ENCODE measurements at places on chromosomes 1 and 21.
A peak's percentile ranks its signal among the peaks of the same experiment; 100 is the strongest.

- no peak for DNase-seq
Measured at GRCh38 chr1:206831650-206832049, 33.8 kb upstream of the IL20 start.

- peak; percentile 30 for DNase-seq
Measured at GRCh38 chr1:180230791-180231505, 884 bp downstream of the LHX4 start.

- DNase-seq, result no peak
Measured at GRCh38 chr1:116268211-116268610, 104.8 kb upstream of the ATP1A1 start.

- no peak for DNase-seq
Measured at GRCh38 chr1:113416496-113416895, 26.2 kb downstream of the MAGI3 start.

GRCh38 chr1:227073786-227074185, 133.7 kb downstream of the COQ8A start:
- no peak for DNase-seq

DNA sequence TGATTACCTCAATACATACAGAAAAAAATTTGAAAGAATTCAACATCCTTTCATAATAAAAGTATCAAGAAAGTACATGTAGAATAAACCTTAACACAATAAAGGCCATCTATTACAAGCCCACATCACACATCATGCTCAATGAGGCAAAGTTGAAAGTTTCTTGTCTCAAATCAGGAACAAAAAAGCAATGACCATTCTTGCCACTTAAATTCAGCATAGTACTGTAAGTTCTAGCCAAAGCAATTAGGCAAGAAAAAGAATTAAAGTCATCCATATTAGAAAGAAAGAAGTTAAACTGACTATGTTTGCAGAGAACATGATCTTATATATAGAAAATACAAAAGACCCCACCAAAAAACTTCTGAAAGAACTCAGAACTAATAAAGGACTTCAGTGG, 44.5 kb downstream of the KCNT2 start:
- DNase-seq, result no peak

GRCh38 chr1:30048905-30049304, 674.5 kb downstream of the MATN1 start:
- DNase-seq, result no peak

DNA sequence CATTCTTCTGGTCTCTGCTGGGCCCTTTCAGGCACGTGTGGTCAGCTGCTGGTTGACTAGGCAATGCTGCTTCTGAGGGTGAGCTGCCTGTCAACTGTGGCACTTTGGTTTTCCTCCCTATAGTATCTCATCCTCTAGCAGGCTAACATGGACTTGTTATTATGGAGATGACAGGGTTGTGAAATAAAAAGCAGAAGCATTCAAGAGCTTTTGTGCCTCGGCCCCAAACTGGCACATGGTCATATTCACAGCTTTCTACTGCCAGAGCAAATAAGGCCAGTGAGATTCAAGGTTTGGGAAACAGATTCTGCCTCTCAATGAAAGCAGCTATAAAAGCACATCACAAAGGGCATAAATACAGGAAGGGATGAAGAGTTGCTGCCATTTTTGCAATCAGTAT, 1.6 kb upstream of the ZNF124 start:
- DNase-seq, result no peak

GRCh38 chr1:154925335-154926170, 11.0 kb downstream of the PMVK start:
- no peak for DNase-seq

DNA sequence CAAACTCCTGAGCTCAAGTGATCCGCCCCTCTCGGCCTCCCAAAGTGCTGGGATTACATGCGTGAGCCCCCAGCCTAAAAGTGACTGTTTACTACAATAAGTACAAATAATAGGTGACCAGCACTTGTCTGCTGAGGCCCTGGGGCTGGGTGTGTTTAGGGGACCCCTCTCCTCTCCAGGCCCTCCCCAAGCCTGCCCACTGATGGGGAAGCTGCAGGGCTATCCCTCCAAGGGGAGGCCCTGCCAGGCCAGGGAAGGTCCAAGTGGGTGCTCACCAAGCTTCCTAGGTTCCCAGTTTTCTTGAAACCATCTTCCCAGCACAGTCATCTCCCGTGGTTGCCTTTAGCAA, 60.7 kb downstream of the H3-3A start:
- no peak for DNase-seq

DNA sequence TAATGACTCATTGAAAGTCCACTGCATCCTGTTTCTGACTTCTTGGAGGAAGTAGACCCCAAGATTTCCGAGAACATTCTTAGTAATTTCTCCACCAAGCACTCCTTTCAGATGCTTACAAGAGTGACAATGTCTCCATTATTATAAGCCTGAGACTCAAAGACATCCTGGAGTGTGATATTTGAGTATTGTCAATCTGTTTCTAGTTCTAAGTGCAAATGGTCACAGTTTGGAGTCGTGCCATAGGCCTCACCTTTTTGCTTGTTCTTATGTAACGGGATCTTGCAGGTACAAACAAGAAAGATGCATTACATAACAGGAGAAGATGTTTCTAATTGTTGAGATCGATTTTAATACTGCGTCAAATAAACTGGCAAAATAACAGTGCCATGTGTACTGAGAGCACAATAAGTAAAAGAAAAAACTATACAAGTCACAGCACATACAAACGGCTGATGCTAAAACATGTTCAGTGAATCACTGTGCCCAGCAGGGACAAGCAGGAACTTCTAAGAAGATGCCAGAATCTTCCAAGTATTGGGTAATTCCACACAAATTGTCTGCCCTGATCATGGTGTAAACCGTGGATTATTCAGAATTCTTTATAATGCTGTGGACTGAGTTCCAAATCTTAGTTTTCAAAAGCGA, 54.1 kb downstream of the CD2 start:
- DNase-seq, result no peak

- no peak for DNase-seq
Measured at GRCh38 chr1:56072310-56072709, 507.1 kb downstream of the PLPP3 start.

DNA sequence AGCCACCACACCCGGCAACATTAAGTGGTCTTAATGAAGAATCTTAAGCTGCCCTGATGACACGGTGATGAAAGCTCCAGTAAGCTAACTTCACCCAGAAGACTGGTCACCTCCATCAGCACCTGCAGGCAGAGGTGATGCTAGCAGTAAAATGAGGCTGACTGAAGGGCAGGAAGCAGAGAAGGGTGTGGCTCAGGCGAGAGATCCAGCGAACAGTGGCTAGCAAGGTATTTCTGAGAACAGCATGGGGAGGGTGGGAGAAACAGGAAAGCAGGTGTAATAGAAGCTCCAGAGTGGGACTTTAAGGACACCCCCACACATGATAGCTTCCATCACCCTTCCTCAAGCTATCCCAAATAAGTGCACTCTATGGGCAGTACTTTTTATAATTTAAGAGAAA, 15.9 kb upstream of the DISP1 start:
- no peak for DNase-seq

DNA sequence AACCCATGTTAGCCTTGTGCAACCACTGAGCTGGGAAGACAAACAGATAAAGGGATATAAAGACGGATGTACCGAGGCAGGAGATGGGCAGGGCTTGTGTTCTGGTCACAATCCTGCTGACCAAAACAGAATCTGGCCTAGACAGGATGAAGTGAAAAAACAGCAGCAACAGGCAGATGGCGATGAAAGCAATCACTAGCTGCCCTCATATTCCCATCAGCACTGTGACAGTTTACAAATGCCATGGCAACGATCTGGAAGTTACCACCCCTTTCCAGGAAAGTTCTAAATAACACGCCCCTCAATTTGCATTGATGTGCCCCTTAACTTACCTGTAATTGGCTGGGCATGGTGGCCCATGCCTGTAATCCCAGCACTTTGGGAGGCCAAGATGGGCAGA, 40.6 kb upstream of the CD46 start:
- DNase-seq, result peak; percentile 34

DNA sequence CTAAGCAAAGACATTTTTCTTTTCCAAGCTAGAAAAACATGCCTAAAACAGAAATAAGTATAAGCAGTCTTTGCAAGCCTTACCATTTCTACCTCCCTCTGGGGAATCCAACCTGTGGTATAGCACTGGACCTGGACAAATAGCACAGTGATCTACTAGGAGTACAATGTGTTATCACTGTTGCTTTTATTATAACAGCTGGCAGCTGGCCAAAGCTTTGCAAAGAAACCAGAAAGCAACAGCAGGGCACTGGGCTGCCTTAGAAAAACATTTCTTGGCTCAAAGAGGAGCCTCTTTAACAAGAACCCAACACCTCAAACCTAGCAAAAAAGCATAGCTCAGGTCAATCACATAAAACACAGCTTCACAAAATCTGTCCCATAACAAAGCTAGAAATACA, 294.5 kb upstream of the GREM2 start:
- no peak for DNase-seq

GRCh38 chr1:161702250-161702649, 4.8 kb upstream of the FCRLA start:
- DNase-seq, result no peak

GRCh38 chr1:119674835-119675289, 26.8 kb upstream of the ZNF697 start:
- DNase-seq, result peak; percentile 86

GRCh38 chr1:71228742-71229365, 148.0 kb upstream of the ZRANB2 start:
- DNase-seq, result no peak

GRCh38 chr1:65946960-65947359, 154.3 kb downstream of the PDE4B start:
- DNase-seq, result peak; percentile 81

GRCh38 chr1:244874974-244875579, 10.7 kb upstream of the HNRNPU start:
- no peak for DNase-seq

DNA sequence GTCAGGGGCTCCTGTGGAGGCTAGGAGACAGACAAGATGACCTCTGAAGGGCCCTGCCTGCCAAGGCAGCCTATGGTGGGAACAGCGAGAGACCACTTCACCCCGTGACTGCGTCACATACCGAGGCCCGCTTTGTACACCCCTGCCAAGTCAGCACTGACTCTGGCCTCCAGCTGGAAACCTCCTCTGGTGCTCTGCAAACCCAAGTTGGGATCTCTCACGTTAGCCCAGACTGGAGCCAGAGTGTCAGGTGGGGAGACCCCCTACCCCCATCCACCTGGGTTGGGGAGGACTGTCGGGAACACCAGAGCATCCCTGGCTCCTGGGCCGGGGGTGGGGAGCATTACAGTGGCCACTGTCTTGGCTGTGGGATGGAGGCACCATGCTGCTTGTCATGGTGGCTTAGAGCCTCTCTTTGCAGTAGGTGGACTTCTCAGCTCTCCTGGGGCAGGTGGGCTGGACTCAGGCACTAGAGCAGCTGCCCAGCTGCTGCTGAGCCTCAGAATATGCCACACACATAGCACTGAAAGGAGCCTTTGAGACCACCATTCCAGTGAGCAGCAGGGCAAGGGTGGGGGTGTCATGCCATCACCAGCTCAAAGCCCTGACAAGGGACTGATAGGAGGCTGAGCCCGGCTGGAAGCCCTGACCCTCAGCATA, 50.4 kb downstream of the ELK4 start:
- no peak for DNase-seq

DNA sequence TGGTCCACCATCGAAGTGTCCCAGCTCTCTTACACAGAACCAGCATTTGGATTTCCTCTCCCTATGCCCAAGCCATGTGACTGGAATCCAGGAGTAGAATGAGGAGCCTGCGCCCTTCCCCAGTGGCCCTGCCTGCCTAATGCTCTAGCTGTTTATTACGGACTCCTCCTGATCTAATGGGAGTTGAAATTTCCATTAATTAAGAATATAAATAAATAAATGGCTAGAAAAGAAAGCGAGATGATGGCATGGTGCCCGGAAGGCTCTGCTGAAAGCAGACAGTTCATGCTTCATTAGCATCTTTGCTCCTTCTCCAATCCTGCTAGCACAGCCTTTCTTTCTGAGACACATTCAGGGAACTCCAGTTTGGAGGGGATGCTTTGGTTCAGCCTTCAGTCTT, 216.2 kb downstream of the SEC16B start:
- no peak for DNase-seq

GRCh38 chr1:107633596-107633995, 331.4 kb downstream of the VAV3 start:
- no peak for DNase-seq

DNA sequence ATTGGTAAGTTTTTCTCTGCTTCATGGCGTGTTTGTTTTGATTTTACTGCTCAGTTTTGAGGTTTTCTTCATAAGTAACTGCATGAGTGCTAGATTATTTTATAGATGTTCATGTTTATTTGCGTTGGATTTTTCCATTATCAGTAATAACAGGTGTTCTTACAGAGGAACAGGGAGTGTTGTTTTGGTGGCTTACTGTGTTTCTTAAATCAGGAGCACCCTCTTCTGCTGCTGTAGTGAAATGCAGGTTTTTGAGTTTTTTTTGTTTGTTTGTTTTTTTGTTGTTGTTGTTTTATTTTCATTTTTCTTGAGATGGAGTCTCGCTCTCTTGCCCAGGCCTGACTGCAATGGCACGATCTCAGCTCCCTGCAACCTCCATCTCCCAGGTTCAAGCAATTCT, 32.6 kb downstream of the CTBS start:
- no peak for DNase-seq

GRCh38 chr1:198575292-198575691, 34.8 kb upstream of the ATP6V1G3 start:
- no peak for DNase-seq

- DNase-seq, result no peak
Measured at GRCh38 chr1:60265560-60266535, 192.3 kb upstream of the C1orf87 start.

DNA sequence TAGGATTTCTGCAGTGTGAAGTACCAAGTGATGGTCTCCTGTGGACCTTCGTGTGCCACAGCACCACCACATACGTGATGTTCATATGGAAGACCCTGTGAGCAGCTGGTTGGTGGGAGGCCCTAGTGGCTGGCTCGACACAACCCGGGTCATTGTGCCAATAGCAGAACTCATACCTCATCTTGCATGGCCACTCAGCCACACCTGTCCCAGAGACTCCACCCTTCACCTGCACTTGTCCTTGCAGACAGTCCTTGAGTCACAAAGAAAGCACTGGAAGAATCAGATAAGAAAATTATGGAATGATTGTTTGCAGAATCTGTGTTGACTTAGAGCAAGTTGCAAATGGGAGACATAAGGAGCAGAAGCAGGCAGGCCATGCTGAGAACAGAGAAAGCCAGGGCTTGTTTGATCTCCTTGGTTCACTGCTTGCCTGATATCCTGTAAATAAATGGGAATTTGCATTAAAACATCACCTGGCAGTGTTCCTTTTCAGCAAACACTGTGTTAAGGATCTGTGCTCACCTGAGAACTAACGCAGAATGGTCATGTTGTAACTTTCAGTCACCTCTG, 307.7 kb downstream of the SIPA1L2 start:
- no peak for DNase-seq

GRCh38 chr1:31523769-31524168, 52.5 kb upstream of the TINAGL1 start:
- no peak for DNase-seq

GRCh38 chr1:236240675-236241074, 41.1 kb downstream of the ERO1B start:
- DNase-seq, result no peak

GRCh38 chr1:212981571-212982328, 31.4 kb downstream of the VASH2 start:
- DNase-seq, result no peak

GRCh38 chr1:189180057-189180456, 1297.6 kb downstream of the BRINP3 start:
- no peak for DNase-seq

All from HFFc6 (cell line).